Fibroblast of skin of back (primary cell): ENCODE measurements at places on chromosomes 13 and 19.

DNA sequence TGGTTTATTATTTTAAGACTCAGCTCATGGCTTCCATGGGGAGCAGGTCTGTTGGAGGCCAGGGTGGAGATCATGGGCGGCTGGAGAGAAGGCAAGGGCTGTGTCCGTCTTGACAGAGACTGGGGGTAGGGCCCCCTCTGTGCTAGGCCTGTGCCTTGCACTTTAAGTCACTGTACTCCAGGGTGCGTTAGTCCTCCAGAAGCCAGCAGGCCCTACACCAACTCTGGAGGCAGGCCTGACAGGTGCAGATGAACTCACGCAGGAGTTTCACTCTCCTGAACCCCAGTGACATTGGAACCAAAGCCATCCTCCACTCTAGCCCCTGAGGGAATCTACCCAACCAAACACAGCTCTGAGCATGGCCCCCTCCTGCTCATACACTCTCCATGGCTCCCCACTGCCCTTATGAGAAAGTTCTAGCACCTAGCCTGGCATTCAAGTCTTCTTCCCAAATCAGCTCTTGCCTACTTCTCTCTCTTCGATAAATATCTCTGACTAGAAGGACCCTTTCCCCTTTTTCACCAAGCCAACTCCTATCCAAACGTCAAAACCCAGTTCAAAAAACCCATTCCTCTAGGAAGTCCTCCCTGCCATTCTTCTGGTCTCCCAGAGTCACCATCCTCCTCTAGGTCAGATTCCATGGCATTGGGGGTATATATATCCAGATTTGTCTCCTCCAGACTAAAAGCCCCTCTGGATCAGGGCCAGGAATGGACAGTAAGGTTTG lies 15.1 kb downstream of the MEF2B start:
- no peak for DNase-seq

GRCh38 chr19:6847828-6848200 lies 39.6 kb upstream of the ADGRE1 start:
- no peak for DNase-seq

GRCh38 chr13:31556376-31556775 lies 182.9 kb upstream of the RXFP2 start:
- peak; percentile 89 for DNase-seq

- DNase-seq: no peak
These were observed 13.9 kb downstream of the TINCR start for GRCh38 chr19:5553892-5554291.

- DNase-seq: no peak
These were observed 1714.4 kb downstream of the OLFM4 start for GRCh38 chr13:54742984-54743383.

DNA sequence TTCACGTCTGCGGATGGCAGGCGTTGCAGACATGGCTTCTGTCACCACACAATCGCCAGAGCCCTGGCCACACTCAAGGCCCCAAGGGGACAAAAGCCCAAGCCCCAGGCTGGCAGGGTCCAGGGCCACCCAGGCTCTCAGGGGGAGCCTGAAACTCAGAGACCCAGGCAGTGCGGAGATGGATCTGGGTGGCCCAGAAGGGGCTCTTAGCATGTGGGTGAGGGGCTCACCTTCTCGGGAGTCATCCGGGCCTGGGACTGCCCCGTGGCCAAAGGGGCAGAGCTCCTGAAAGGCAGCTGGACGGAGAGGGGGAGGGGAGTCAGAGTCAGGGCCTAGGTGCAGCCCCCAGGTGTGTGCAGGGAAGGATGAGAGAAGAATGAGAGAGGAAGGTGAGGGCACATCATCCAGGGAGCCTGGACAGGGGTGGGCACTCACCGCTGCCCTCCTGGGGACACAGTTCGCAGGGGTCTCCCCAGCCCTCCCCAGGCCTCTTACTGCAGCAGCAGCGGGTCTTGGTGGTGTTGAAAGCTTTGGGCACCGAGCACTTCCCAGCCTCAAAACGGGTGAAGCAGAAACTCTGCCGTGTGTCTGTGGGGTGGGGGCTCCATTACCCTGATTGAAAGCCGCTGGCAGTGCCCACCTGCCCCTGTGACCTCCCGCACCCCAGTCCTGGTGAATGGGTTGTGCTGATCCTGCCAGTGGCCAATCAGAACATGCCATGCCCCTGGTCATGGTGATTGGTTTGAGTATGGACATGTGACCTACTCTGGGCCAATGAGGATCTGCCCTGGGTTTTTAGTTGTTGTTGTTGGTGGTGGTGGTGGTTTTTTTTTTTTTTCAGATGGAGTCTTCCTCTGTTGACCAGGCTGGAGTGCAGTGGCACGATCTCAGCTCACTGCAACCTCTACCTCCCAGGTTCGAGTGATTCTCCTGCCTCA lies 37.4 kb downstream of the CCL25 start:
- DNase-seq: no peak

GRCh38 chr19:39032063-39032918 lies at the start of gene FBXO27:
Gene FBXO27 (minus strand): TSS chr19:39032549. CDS start chr19:39032227, 322 bp downstream.
- no peak for DNase-seq

- DNase-seq: peak; percentile 95
These were observed 19.9 kb downstream of the KDM4B start for GRCh38 chr19:4988770-4989251.

GRCh38 chr19:39838569-39838968 lies 4.6 kb upstream of the DYRK1B start:
- no peak for DNase-seq

- DNase-seq: no peak
These were observed 4.3 kb downstream of the ZSCAN1 start for GRCh38 chr19:58037927-58038687.
